Naive thymus-derived CD8-positive, alpha-beta T cell (primary cell): ENCODE measurements at places on chromosomes 16 and 17.

GRCh38 chr17:73196500-73196899, 3.6 kb downstream of the COG1 start:
- no peak for DNase-seq

GRCh38 chr16:58847902-58848661, 114.0 kb upstream of the GOT2 start:
- no peak for DNase-seq

- no peak for DNase-seq
These were observed 56.4 kb downstream of the CMIP start for GRCh38 chr16:81500833-81501521.

DNA sequence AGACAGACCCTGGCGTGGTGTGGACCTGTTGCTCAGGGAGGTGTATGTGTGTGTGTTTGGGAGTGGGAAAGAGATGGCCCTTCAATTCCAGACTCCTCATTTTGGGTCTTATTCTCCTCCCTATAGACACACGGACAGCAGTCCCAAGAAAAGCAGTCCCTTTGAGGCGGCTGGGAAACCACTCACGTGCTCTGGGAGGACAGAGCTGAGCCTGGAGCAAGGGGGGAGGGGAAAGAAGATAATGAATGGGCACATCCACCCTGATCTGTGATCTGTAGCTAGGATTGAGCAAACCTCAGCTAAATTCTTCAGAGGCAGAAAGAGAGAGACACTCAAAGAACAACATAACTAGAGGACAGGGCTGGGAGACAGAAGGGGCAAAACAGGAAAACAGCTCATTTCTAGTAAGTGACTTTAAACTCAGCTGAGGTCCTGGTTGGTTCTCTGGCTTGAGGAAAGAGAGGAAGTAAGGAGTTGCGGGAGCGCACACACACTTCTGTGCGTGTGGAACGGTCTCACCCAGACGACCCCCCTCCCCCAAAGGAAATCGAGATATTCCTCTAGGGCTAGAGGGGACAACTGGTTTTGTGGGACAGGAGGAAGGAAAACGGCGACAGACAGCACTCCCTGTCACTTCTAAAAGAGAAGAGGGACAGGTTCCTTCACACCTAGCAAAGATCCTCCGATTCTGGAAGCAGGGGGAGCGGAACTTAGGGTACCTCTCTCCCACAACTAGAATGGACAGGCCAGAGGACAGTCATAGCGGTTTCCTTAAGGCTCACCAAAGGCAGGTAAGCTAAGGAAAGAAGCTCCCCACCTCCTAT, 658 bp downstream of the RAB5C start:
- peak; percentile 9 for DNase-seq

- DNase-seq = no peak
These were observed 24.5 kb downstream of the GFOD2 start for GRCh38 chr16:67694611-67695010.

DNA sequence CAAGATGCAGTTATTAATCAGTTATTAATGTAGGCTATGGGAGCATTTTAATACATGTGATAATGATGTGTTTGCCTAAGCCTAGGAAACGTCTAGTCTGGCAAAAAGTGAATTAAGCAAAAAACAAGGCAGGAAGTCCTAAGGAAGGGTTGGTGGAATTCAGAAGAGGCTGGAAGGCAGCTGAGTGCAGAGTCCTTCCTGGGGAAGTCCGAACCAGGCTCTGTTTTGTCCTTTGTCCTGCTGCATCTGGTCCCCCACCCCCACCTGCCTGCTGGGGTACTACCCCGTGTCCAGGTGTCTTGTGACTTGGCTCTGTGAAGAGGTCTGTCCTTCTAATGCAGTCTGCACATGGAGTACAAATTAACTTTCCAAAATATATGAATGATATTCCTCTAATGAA, 1.5 kb upstream of the MYH10 start:
- no peak for DNase-seq

GRCh38 chr17:58694302-58694701, 1.9 kb downstream of the RAD51C start:
- no peak for DNase-seq

DNA sequence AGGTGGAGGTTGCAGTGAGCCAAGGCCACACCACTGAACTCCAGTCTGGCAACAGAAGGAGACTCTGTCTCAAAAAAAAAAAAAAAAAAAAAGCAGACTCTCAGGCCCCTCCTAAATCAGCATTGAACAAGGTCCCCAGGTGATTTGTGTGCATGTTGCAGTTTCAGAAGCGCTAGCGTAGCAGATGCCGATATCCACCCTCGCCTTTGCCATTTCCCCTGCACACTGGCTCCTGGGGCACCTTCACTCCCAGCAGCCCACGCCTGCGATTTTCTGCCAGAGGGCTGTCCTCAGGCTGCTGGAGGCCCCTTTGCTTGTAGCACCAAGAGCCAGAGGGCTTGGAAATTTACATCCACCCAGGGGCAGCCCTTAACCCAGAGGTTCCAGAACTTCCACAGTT, 95.6 kb downstream of the WSCD1 start:
- no peak for DNase-seq

GRCh38 chr17:60641810-60642220, 35.8 kb upstream of the BCAS3 start:
- peak; percentile 46 for DNase-seq

DNA sequence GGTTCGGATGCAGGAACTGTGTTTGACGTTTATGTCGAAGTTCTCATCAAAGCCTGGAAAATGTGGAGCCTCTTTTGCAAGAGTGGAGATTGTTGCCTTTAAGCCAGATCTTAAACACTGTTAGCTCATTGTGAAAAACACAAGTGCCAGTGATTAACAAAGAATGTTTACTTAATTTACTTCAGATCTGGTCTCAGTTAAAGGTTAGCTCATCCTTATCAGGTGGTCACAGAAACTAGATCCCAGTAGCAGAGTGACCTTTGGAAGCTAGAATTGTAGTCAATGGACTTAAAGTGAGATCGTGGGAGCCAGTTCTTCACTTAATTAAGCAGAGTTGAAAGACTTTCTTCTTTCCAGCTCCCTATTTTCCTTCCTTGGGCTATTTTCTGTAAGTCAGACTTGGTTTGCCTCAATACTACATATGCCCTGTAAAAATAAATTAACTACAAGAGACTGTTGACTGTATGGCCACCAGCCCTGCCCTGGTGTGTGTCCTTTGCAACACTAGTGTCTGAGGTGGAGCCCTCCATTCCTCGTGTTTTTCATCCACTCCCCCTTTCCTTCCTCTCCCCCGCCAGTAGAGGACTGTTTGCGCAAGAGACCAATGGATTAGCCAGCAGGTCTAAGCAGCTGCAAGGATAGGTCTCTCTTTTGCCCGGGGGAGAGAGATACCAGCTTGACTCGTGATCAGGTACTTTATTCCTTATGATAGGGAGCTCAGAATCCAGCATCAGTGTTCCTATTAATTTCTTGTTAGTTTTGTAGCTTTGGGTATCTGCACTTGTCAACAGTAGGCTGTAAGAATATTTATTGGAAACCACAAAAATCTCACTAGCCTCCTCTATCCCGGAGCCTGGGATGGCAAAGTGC, 20.2 kb downstream of the FBXO39 start:
- no peak for DNase-seq

DNA sequence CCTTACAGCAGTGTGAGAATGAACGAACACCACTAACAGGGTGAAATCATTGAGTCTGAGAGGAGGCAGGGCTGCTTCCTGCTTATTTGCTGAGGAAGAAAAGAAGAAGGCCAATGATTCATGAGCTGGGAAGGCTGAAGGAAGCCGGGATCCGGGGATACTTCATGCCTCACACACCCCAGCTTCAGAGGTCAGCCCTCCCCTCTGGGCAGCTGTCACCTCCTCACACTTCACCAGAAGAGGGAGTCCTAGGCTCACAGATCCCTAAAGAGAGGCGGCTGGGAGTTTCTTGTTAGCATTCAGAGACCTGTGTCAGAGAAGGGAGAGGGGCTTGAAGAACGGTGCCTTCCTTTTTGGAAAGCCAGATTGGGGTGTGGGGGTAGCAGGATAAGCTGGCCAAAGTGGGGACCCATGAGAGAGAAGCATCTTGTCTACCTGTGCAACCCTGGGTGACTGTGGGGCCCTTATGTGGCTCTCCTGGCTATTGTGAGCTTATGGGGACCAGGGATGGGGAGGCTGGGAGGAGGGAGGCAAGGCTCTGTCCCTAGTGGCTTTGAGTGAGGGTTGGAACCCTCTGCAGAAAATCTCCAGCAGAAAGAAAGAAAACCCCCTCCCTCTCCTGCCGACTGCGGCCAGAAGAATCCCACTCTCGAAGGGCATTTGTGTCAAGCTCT, 94.6 kb downstream of the RGS9 start:
- peak; percentile 8 for DNase-seq

- no peak for DNase-seq
These were observed 15.0 kb downstream of the PLCD3 start for GRCh38 chr17:45117334-45117733.

- no peak for DNase-seq
These were observed at the start of gene ADORA2B for GRCh38 chr17:15944759-15945526. Gene ADORA2B, plus strand, starts transcription at chr17:15945130. Its CDS starts 119 bp downstream, at chr17:15945249.

- DNase-seq = no peak
These were observed 23.9 kb upstream of the TMEM98 start for GRCh38 chr17:32903774-32904673.

GRCh38 chr17:43772877-43773648, 5.7 kb downstream of the DUSP3 start:
- no peak for DNase-seq

DNA sequence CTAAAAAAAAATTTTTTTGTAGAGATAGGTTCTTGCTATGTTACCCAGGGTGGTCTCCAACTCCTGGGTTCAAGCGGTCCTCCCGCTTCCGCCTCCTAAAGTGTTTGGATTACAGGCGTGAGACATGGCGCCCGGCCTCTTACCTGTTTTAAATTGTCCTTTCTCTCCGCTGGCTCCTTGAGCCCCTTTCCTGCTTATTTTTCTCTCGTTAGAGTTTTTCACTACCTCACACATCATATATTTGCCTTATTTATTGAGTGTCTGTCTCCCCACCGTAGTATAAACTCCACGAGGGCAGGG, 760 bp upstream of the SEC14L5 start:
- DNase-seq = no peak

- no peak for DNase-seq
These were observed 31.7 kb downstream of the CRISPLD2 start for GRCh38 chr16:84851192-84852127.

DNA sequence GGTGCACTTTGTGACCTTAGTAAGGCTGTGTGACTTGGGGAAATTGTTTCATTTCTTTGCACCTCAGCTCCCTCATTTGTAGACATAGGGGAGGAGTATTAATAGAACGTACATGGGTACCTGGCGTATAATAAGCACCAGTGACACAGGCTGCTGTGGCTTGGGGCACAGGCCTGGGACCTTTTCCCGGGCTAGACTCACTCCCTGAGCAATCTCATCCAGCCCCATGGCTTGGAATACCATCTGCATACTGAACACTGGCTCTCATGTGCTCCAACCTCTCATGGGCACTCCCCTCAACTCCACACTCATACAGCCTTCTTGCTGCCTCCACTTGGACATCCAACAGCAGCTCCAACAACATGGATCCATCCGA, 41.0 kb upstream of the MRPS23 start:
- no peak for DNase-seq

DNA sequence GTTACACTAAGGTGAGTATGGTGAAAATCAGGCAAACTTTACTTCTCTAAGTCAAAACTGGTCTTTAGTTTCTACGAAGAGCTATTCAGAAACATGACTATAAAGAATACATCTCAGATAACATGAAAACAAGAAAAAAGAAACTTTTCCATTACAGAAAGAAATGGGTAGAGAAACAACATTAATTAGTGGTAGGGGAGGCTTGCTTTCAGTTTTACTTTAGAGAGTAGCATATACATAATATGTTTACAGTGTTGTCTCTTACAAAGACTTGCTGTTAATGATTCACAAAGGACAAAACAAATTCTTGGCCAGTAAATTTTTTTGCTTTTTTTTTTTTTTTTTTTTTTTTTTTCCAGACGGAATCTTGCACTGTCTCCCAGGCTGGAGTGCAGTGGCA, 34.2 kb downstream of the CRLF3 start:
- no peak for DNase-seq

- no peak for DNase-seq
These were observed 743 bp downstream of the SHCBP1 start for GRCh38 chr16:46620266-46621005.

DNA sequence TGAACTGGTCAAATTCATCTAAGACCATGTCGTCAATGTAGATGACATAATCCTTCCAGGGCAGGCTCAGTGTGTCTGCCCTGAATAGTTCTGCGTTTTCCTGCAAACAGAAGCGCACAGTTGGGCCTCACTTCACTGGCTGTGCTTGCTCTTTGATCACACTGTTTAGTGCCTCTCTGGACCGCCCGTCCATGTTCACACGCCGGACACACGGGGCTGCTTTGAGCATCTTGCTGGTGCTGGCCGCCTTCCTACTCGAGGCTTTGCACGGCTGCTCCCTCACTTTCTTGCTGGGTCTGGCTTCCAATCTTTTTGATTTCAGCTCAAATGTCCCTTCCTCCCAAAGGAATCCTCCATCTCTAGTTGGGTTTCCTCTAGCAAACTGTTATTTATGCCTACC, 37.4 kb downstream of the DNAH17 start:
- no peak for DNase-seq

DNA sequence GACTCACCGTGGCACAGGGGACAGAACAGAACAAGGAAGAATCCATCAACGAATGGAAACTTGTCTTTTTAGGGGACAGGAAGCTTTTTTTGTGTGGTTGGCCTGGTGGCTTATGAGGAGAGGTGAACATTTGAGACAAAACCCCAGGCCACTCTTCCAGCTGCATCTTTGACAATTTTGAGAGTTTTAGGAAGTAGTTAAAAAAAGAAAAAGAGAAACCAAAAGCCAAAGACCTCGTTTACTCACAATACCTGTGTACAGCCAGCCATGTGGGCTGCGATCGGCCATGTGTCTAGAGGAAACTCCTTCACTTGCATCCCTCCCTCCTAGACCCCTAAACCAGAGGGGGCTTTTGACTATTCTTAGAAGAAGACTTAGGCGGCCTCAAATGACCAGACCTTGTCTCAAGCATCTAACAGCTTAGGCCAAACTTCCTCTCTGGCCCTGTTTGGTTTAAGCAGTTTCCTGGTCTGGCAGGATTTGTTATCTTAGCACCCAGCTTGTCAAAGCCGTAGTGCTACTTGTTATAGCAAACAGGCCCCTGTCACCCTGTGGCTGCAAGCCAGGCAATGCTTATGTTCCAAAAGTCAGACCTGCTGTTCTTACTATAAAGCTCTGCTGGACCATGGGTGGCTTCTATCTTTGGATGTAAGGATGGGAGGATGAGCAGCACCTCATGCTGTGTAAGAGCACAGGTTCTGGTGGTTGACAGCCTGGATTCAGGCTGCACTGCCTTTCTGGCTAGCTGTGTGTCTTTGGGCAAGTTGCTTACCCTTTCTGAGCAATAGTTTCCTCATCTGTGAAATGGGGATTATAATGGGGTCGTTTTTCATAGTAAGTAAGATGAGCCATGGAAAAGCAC, 17.7 kb downstream of the KSR1 start:
- peak; percentile 46 for DNase-seq
